ENCODE measurements at places on chromosomes 5 and 9.

- no peak for DNase-seq
Observed at GRCh38 chr5:134038138-134038537, 33.4 kb upstream of the VDAC1 start.

GRCh38 chr9:22088717-22089061, 79.6 kb upstream of the CDKN2B start:
- DNase-seq, result no peak

DNA sequence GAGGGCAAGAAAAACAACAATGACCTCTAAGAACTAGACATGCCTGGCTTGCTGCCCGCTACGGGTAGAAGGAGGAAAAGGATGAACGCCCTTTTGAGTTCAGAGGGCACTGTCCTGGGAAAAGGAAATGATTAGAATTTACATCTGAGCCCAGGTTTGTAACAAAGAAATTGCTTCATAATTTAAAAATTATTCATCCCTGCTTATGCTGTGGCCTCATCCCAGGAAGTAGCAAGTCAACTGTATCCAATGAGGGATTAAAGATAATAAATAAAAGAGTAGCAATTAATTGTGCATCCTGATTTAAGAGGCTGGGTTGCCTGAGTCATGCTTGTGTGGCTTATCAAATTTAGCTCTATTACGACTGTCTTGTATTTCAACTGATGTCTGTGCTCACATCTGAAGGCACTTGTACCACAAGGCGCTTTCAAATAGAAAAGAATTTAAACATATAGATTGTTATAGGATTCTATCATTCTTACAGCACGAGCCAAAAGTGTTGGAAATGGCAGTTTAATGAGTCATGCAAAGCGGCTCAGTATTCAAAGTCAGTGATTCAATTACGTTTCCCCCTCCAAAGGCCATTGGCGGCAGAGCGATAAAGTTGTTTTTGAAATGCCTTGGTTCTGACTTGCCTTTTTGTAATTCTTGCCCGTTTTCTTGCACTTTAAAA, 40.0 kb upstream of the DMRT1 start:
- DNase-seq, result no peak

GRCh38 chr5:53355316-53355715, 125.1 kb upstream of the FST start:
- no peak for DNase-seq

GRCh38 chr5:141521244-141521781, 32.4 kb downstream of the PCDHGC5 start:
- DNase-seq, result peak; percentile 68

DNA sequence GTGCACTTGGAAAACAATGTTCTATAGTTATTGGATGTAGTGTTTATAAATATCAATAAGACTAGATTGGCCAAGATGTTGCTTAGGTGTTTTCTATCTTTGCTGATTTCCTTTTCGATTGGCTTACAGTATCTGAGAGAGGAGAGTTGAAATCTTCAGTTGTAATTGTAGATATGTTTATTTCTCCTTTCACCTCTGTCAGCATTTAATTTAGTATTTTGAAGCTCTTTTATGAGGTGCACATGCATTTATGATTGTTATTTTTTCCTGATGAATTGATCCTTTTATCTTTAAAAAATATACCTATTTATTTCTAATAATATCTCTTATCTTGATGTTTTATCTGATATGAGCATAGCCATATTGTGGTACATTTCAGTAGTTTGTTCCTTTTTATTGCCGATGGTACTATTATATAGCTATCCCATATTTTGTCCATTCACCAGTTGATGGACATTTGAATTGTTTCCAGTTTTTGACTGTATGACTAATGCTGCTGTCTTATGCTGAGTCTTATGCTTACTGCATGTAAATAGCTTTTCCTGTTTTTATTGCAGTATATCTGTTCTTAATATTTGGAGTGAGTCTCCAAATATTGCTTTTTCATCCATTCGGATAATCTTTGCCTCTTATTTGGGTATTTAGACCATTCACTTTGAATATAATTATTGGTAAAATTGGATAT, 34.7 kb downstream of the ERCC6L2 start:
- DNase-seq, result no peak

DNA sequence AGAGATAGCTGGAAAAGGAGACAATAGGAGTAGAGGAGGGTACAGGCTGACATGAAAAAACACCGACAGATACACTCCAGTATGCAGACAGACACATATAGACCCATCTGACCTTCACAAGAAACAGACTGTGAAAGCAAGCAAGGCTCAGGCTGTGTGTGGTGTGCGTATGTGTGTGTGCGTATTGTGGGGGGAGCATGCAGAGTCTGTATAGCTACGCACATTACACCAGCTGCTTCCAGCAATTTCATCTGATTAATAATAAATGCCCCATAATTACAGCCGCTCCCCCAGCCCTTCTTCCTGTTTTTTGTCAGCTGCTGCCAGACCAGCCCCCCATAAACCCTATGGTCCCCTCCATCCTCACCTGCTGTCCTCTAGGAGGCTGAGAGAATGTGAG, 6.7 kb downstream of the CNTFR start:
- no peak for DNase-seq

Data from GF-D8 (cell line).